ENCODE measurements at places on chromosomes 6 and 20.

GRCh38 chr6:148450866-148451265 lies 108.2 kb downstream of the SASH1 start:
- no peak for DNase-seq

DNA sequence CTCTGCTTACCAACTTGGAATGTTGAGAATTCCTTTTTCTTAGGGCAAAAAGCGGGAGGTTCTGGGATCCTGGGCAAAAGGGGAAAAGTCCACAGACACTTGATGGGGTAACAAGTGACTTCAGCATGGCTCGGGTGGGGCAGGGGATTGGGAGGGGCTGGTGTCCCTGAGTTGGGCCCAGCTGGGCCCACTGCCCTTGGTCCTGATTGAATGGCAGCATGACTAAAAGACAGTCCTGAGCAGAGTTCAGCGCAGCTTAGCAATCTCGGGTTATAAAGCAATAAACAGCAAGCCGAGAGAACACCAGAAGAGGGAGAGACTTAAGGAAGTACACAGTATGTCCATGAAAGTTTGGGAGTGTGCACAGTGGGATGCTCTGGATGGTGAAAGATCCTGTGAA lies 5.6 kb downstream of the PPP2R5D start:
- no peak for DNase-seq

- no peak for DNase-seq
Measured at GRCh38 chr6:18359237-18359885, 27.8 kb upstream of the RNF144B start.

DNA sequence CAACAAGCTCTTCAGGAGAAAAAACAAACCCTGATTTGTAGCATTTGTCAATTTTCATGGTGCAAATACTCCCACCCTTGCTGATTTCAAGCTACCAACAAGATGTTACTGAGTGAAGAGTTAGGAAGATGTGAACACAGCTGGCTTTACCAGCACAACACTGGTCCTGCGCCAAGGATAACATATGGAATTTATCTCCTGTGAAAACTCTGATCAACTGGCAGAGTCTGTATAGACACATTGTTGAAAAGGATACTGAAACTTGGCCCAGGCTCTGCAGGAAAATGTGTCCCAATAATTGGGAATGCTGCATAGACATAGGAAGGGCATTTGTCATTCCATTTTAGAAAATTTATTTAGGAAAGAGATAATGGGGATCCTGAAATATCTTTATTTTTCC lies 29.0 kb downstream of the OTOR start:
- DNase-seq, result no peak

- DNase-seq, result no peak
Measured at GRCh38 chr20:36540551-36541211, 638 bp upstream of the MYL9 start.

DNA sequence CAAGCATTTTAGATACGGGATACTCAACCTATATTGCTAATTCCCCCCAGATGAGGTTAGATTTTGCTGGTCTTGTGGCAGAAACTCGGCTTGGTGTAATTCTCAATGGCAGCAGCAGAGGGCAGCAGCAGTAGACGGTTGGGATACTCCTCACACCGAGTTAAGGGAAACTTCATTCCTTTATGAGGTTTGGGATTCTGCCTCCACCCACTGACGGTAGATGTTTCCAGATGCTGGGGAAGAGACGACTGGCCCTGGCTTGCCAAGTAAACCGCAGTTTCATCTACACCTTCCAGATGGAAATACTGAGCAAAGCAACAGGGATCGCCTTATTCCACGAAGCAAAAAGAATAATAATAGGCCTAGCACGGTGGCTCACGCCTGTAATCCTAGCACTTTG lies 8.2 kb upstream of the TBC1D7 start:
- peak; percentile 44 for DNase-seq

- DNase-seq, result no peak
Measured at GRCh38 chr6:137677709-137678108, 183.5 kb upstream of the OLIG3 start.

DNA sequence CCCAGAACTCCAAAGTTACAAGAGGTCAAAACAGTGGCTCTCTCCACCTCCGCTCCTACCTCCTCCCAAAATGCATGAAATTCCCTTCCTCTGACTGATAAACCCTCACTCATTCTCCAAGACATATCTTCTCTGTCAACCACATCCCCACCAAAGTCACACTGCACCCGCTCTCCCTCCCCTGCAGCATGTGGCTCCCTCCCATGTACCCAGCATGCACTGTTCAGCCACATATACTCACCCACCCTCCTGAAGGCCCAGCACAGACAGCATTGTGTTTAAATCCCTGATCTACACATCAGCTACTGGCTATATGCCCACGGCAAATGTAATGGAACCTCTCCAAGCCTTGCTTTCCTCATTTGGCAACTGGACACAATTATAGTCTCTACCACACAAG lies 5.5 kb upstream of the POU5F1 start:
- no peak for DNase-seq

DNA sequence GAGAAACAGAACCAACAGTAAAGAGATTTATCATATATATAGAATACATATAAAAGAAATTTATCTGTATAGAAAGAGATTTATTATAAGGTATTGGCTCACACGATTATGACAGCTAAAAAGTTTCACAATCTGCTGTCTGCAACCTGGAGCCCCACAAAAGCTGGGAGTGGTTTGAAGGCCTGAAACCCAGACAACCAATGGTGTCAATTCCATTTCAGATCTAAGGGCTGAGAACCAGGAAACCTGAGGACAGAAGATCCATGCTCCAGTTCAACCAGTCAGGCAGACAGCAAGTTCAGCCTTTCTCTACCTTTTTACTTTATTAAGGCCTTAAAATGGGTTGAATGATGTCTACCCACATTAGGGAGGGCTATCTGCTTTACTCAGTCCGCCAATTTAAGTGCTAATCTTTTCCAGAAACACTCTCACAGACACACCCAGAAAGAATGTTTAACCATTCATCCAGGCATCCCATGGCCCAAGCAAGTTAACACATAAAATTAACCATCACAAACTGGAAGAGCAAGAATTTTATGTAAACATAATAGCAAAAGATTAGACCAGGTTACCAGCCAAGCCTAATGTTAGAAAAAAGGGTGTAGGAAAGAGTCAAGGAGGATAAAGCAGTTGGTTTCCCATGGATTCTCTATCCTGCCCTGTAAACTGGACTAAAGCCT lies 170.9 kb downstream of the FUT9 start:
- no peak for DNase-seq

GRCh38 chr6:64335195-64335594 lies 699.6 kb downstream of the PHF3 start:
- no peak for DNase-seq

DNA sequence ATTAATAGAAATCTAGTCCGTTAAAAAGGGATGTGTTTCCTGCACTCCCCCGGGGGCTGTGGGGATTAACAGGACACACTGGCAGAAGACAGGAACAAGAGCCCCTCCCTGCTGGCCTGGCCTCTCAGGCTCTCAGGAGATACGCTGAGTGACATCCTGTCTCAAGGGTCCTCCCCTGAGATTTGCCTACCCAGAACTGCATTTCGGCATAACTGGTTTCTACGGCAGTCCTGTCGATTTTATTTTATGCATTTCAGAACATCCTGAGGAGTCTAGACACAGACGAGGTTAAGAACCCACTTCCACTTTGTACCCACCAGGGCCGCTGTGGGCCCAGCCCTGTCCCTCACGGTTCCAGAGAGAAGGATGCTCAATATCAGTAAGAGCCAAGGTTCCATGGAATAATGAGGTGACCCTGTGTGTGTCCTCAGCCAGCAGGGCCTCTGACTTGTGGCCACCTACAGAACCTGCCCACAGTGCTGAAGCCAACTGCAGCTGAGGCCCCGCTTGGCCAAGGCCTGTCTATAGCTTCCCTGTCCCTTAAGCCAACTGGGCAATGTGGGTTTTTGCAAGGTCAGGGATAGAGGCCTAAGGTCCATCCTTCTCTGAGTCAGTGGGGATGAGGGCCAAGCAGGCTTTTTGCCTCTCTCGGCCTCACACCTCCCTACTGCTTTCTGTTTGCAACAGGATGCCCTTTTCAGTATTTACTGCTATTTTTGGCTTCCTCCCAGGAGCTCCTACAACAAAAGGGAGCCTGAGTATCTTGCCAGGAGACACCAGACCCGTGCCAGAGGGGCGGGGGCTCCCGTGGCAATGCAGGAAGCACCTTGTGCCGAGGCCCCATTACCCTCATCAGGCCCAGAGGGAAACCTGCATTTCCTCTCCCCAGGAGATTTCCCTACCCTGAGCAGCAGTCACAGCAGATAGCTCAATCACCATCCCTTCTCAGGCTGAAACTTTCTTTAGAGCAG lies 14.7 kb downstream of the UQCC2 start:
- no peak for DNase-seq

GRCh38 chr6:127076466-127076865 lies 42.0 kb upstream of the RSPO3 start:
- no peak for DNase-seq

DNA sequence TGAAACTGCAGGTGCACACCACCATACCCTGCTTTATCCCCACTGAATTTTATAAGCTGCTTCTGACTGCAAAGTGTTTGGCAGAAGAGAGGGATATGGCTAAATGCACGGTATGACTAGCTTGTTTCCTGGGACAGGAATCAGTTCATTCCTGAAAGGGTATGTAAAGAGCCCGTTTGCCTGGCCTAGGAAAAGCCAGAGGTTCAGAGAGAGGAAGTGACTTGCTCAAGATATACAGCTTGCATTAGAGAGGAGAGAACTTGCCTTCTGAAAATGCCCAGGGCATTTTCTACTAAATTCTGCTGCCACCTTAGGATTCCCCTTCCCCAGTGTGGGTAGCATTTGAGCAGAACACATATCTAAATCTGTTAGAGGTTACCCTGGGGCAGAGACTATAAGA lies 683 bp upstream of the GCNT2 start:
- no peak for DNase-seq

GRCh38 chr20:56953048-56953586 lies 313.3 kb downstream of the BMP7 start:
- DNase-seq, result no peak

GRCh38 chr6:82693094-82693493 lies 329.5 kb downstream of the TPBG start:
- DNase-seq, result no peak

- DNase-seq, result no peak
Measured at GRCh38 chr6:99119109-99120031, 171.6 kb upstream of the FBXL4 start.

DNA sequence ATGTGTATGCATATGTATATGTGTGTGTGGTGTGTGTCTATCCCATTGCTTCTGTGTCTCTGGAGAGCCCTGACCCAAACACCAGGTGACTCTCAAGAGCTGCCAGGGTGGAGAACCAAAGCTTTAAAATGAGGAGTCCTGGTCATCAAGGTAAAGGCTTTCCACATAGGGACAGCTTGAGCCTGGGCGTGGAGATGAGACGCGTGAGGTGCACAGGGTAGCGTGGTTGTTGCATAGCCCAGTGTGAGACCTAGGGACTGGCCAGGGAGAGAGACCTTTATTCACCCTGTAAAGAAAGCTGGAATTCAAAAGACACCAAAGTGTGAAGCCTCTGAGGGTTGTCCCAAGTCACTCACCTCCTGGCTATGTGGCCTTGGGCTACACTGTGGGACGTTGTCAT lies 149.1 kb downstream of the SYCP2 start:
- no peak for DNase-seq

DNA sequence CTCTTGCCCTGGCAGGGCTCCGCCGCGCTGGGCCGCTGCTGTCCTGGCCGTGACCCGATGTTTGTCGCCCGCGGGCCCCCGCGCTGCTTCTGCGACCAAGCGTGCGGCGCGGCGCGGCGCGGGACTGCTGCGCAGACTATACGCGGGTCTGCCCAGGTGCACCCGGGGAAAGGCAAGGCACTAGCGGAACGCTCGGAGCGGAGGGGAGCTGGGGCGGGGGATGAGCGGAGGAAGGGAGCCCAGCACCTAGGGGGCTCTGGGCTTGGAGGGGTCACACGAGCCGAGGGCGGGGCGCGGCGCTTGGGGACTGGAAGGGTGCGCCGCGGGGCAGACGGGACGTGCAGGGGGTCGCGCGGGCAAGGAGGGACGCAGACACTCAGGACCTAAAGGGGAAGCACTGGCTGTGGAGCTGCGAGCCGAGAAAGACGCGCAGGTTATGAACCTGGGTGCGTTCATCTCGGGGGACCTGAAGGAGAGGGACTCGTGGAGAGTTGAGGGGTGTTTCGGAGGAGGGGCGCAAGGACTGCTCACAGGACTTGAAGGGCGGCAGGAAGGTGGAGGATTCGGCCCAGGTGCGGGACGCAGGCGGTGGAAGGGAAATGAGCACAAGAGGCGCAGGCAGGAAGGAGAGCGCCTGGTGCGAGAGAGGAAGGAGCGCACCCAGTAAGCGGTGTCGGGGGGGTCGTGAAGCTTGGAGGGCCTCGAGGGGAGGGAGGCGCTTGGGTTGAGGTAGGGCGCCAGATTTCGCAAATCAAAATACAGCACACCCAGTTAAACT lies 40.8 kb upstream of the ZNFX1 start:
- no peak for DNase-seq

DNA sequence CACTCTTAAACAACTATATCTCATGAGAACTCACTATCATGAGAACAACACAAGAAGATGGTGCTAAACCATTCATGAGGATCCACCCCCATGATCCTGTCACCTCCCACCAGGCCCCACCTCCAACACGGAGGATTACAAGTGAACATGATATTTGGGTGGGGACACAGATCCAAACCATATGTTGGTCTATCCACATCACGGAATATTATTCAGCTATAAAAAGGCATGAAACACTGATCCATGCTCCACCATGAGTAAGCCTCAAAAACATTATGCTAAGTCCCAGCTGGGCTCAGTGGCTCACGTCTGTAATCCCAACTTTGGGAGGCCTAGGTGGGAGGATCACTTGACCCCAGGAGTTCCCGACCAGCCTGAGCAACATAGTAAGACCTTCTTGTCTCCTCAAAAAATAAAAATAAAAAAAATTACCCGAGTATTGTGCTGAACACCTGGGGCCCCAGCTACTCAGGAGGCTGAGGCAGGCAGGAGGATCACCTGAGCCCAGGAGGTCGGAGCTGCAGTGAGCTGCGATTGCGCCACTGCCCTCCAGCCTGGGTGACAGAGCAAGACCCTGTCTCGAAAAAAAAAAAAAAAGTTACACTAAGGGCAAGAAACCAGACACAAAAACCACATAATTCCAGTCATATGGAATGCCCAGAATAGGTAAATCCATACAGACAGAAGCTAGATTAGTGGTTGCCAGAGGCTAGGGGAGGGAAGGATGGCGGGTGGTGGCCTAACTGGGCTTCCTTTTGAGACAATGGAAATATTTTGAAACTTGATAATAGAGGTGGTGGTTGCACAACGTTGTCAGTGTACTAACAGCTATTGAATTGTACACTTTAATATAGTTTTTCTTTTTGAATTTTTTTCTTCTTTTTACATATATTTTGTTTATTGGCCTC lies 43.1 kb downstream of the ZNF217 start:
- DNase-seq, result no peak
